Fibroblast of gingiva (primary cell): ENCODE measurements at places on chromosomes 13 and 19.

DNA sequence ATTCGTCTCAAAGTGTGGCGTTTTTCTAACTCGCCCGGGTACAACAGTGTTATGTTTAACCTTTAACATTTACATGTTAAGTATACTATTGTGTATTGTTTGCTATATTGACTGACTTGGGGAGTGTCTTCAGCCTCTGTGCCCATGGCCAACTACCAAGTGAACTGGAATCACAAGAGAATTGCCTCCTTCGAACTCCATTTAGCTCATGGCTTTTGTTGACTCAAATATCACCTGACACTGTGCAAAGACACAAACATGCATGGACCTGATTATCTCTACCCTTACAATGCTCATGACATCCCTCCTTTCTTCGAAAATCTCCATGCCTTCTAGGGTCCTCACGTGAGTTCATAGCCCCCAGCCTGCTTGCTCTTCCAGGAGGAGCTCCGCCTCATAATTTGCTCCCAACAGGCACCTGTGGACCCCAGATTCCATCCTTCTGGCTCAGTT is 704 bp downstream of the ZNF814 start:
- DNase-seq = no peak

DNA sequence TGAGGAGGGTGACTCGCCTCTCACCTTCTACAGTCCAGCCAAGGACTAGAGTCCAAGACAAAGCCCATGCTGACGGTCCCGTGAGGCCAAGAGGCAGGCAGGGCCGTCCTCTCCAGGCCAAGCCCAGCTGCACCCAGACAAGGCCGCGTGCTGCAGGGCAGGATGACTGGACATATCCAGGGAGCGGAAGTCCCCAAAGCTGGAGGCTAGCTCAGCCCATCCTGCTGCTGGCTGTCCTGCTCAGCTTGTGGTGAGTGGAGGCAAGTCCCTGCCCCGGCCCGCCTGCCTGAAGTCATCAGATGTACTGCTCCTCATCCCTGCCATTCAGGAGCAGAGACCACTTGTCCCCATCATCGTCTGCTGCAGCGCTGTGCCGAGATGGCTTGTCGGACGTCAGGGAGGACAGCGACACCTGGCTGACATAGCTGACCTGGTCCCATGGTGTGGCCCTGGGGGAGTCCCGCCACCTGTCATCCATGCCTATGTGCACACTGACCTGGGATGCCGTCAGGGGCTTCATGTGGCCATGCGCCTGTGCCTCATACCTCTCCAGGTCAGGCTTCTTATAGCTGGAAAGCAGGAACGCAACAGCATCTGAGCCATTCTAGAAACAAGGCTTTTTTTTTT is 72.8 kb downstream of the CCDC70 start:
- no peak for DNase-seq

DNA sequence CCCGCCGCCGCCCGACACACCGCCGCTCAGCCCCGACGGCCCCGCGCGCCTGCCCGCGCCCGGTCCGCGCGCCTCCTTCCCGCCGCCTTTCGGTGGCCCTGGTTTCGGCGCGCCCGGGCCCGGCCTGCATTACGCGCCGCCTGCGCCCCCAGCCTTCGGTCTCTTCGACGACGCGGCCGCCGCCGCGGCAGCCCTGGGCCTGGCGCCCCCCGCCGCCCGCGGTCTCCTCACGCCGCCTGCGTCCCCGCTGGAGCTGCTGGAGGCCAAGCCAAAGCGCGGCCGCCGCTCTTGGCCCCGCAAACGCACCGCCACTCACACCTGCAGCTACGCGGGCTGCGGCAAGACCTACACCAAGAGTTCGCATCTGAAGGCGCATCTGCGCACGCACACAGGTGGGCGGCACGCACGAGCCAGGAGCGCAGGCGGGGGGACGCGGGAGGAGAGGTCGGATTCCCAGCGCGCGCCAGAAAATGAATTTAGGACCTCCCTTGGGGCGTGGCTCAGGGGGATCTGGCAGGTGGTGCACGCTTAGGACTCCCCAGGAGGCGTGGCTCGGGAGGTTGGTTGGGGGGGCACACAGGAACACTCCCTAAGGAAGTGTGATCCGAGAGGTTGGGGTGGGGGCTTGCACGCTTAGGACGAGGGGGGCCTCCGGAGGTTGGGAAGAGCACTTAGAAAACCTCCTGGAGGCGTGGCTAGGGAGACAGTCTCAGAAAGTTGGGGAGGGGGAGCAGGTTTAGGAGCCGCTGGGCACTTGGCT is 1.2 kb downstream of the KLF2 start:
- DNase-seq = peak; percentile 10

GRCh38 chr19:2315818-2316353 is 7.9 kb upstream of the LINGO3 start:
- peak; percentile 60 for DNase-seq

DNA sequence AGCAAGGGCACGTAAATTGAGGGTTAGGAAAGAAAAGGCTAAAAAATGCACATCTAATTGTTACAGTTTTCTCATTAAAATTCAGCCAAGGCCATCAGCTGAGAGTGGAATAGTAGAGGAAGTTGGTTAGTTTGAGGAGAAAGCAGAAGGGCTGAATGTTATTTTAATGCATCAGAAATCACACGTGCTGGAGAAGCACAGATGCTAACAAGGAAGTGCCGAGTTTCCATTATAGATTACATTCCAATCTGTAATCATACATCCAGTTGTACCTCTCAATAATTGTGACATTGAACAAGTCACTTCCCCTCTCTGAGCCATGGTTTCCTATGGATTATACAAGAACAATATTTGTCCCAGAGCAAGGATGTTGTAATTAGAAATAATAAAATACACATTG is 25.1 kb downstream of the FPR3 start:
- no peak for DNase-seq

DNA sequence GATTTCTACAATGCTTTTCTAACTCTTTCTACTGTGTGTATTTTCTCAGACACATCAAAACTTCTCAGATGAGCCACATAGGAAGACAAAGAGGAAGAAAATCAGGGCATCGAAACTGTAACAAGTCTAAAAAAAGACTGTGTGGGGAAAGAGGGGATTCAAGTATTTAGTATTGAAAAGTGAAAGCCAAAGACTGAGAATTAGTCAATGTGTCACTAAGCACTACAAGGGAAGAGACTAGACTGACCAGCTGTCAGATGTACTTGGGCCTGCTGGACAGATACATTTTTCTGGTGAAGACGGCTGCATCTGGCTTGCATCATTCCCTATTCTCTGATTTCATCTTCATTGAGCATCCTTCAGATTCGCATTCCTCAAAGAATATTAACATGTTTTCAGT is 25.4 kb downstream of the COMMD6 start:
- DNase-seq = no peak

DNA sequence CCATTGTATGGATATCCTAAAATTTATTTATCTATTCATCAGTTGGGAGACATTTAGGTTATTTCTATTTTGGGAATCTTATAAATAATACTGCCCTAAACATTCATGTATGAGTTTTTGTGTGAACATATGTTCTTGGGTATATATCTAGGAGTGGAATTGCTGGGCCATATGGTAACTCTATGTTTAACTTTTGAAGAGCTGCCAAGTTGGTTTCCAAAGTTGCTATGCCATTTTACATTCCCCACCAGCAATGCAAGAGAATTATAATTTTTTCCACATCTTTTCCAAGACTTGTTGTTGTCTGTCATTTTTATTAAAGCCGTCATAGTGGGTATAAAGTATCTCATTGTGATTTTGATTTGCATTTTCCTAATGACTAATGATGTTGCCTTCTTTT is 48.2 kb upstream of the CALM3 start:
- no peak for DNase-seq

- DNase-seq = no peak
Observed at GRCh38 chr19:14089412-14089661, 1.2 kb downstream of the SAMD1 start.

GRCh38 chr19:52297601-52298364 is 814 bp downstream of the ZNF480 start:
- DNase-seq = no peak

GRCh38 chr19:56105090-56105701 is 15.9 kb downstream of the ZNF787 start:
- peak; percentile 79 for DNase-seq

DNA sequence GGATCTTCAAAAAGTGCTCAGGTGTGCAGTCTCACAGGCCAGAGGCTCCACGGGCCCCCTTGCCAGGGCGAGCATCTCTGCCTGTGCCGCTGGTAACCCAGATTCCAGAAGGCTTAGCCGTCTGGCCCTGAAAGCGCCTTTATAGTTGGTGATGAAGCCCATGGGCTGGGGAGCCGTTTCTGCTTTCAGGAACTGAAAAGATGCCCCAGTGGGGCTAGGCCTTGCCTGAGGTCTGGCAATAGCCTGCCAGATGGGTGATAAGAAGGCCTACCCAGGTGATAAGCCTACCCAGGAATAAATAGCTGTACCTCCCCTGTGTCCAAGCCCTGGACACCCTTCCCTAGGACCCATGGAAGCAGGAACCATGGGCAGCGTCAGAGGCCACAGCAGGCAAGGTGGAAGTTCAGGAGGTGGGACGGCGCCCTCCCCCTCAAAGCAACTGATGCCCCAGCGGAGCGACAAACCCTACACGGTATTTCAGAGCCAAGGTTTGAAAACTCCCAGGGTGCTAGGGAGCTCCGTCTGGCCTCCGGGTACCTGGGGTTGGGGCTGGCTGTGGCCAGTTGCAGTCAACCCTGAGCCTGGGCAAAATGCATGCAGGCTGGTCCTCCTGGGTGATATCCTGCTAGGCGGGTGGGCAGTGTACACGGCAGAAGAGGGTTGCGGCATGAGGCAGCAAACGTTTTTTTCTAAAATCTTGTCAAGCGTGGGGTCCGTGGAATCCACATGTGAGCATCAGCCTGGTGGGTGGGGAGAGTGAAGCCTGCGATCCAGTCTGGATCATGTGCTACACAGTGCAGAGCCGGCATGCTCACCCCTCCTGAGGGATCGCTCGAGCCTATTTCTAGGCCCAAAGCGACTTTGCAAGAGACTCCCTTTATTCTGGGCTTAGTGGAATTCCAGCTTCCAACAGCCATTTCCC is 45.3 kb downstream of the ACTN4 start:
- no peak for DNase-seq

DNA sequence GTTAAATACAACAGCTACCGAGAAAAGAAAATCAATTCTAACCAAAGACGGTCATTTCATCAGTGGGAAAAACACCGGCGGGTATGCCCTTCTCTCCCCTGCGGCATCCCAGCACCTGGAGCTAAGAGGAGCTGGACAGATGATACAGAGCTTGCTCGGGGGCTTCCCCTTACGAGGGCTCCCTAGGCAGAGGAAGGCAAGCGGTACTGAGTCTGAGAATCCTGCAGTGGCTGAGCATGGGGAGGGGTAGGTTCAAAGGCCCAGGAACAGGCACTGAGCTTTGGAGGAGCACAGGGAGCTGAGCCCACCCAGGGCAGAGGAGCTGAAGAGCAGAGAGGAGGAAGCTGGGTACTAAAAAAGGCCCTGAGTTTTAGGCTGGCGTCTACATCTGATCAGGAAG is 12.7 kb downstream of the STK24 start:
- DNase-seq = no peak

- DNase-seq = no peak
Observed at GRCh38 chr19:45507872-45508416, 665 bp downstream of the VASP start.

DNA sequence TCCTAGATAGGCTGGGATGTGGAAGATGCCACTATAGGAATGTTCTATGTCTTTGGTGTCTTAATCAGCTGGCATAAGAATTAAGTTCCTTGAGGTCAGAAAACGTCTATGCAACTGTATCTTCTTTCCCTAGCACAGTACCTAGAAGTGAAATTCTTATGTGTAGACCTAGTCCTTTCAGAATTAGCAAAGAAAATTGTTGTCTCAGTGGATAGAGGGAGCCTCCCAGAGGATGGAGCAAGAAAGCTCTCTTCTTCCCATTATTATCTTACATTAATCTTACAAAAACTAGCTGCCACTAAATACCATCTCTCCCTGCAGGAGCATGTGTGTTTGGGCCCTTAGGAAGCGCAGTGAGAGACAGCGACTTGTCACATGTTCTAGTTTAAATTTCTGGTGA is 11.6 kb downstream of the CLDN10 start:
- DNase-seq = no peak

DNA sequence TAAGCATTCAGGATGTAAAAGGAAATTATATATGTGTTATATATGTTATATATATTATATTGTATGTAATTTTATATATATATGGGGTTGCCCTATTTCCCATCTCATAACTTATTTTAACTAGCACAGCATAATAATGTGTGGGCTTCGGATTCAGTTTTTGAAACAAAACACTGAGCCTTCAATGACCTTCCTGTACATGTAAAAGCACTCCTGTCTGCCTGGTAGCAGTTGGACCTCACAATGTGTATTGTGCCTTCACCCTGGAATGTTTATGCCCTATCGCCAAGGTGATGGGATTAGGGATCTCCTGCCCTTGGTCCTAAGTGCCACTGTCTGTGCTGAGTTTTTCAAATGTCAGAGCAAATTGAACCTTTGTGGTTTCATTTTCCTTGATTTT is 968.8 kb downstream of the TUBA3C start:
- peak; percentile 18 for DNase-seq

GRCh38 chr19:24159707-24160106 is 72.7 kb downstream of the ZNF254 start:
- DNase-seq = no peak

- DNase-seq = no peak
Observed at GRCh38 chr19:29544656-29545360, 19.0 kb downstream of the VSTM2B start.

- no peak for DNase-seq
Observed at GRCh38 chr13:59537500-59537899, 626.2 kb downstream of the DIAPH3 start.

GRCh38 chr13:81117416-81117815 is 776.5 kb upstream of the SPRY2 start:
- no peak for DNase-seq

DNA sequence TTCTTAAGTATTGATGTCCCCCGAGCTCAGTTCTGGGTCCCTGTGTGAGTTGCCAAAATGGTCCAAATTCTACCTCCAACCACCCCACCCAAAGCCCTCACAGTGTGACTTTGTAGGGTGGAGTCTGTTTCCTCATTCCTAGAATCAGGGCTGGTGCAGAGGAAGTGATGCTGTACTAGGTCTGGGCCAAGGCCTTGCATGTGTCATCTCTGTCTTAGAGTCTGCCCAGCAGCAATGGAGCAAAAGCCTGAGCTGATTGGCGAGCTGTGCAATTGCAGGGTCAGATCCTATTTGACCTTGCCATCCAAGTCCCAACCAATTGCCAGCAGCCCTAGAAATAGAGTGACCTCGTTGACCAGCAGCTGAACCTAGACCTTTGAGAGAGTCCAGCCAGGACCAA is 97.0 kb upstream of the ANKRD10 start:
- DNase-seq = no peak
